ENCODE measurements at places on chromosomes 2 and 18.

DNA sequence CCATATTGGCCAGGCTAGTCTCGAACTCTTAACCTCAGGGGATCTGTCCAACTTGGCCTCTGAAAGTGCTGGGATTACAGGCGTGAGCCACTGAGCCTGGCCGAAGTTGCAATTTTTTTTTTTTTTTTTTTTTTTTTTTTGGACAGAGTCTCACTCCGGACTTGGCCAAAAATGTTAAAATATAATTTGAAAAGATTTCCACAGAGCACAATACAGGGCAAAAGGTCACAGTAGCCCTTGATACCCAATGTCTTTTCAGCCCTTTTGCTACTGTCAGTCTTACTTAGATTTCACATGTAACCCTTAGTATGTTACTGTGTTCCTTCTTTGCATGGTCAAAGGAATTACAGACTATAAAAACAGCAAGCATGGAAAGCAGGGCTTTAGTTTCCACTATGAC is 42.6 kb upstream of the MAPRE2 start:
- DNase-seq, result no peak

- DNase-seq, result no peak
These were observed 38.9 kb downstream of the DHX57 start for GRCh38 chr2:38836791-38837190.

GRCh38 chr2:31221544-31221943 is 4.2 kb upstream of the CAPN14 start:
- no peak for DNase-seq

GRCh38 chr2:75088791-75089190 is 110.5 kb downstream of the TACR1 start:
- no peak for DNase-seq

DNA sequence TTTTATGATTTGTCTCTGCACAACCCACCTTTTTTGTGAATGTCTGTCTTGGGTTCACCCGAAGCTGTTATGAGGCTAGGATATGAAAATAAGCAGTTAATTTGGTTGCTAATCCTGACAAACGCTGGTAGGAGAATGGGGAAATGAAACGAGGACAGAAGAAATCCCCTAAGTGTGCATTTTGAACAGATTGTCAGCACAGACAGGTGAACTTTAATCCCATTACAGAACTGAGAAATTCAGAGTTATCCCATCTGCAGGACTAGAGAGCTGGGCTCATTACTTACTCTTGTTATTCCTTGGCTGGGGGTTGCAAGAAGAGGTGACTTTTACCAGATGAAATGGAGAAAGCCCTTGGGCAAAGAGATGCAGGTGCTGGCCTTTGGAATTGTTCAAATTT is 123.3 kb upstream of the NYAP2 start:
- no peak for DNase-seq

DNA sequence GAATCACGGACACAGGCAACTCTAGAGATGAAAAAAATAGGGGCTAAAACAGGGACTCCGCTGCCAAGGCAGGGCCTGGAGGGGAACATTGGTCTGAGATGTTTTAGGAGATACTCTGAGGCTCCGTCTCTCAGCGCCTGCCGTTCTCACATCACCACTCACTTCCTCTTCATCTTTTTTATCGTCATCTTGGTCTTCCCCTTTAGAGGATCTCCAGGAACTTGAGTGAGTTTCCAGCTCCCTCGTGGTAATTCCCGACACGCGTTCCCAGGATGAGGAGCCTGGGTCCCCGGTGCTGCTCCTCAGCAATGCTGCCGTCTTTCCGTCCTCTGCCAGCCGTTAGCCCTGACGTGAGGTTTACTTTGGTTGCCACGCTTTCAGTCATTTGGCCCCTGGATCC is 16.1 kb downstream of the MLPH start:
- no peak for DNase-seq

- no peak for DNase-seq
These were observed 272.0 kb upstream of the DSEL start for GRCh38 chr18:67788310-67789164.

GRCh38 chr18:8376113-8376512 is 233.1 kb upstream of the RAB12 start:
- DNase-seq, result no peak

DNA sequence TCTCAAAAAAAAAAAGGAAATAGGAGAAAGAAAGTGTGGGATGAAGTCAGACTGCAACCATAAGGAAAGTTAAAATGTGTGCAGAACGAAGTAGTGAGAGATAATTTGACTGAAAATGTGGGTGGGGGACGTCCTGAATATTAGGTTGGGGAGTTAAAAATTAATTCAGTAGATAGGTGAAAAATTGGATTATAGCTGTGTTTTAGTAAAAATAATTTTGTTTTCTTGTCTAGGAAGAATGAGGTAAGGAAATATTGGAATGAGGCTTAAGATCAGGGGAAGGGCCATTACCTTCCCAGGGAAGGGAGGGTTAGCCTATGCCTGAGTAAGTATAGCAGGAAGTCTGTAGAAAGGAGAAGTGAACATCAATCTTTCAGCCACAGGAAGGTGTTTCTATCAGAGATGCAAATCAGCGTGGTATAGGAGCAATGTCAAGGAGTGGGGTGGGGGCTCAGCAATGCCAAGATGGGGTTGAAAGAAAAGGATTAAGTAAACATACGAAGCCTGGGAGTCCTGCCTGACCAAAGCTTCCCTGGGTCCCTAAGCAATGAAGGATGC is 250.9 kb downstream of the PIEZO2 start:
- no peak for DNase-seq
